ENCODE measurements at places on chromosomes 7 and 10. TPM values are rescaled to one million over a fixed set of nuclear protein-coding genes. Genes with fewer than 3 reads are reported as not detected.
A peak's percentile ranks its signal among the peaks of the same experiment; 100 is the strongest.

The RBM20 gene
- total RNA-seq = 2.0 TPM

- DNase-seq = no peak
Observed at GRCh38 chr10:76981251-76981650, 656.4 kb downstream of the KCNMA1 start.

GRCh38 chr7:22387583-22387982 lies 30.6 kb upstream of the RAPGEF5 start:
- DNase-seq = no peak

GRCh38 chr10:62885684-62886461 lies 69.7 kb upstream of the EGR2 start:
- peak; percentile 14 for DNase-seq

The MACC1 gene
- under 0.01 TPM for total RNA-seq

The MYH16 gene
- 0.22 TPM for total RNA-seq

- DNase-seq = no peak
Observed at GRCh38 chr7:108303332-108303731, 152.9 kb downstream of the NRCAM start.

- no peak for DNase-seq
Observed at GRCh38 chr7:140213684-140214074, 36.9 kb upstream of the KDM7A start.

DNA sequence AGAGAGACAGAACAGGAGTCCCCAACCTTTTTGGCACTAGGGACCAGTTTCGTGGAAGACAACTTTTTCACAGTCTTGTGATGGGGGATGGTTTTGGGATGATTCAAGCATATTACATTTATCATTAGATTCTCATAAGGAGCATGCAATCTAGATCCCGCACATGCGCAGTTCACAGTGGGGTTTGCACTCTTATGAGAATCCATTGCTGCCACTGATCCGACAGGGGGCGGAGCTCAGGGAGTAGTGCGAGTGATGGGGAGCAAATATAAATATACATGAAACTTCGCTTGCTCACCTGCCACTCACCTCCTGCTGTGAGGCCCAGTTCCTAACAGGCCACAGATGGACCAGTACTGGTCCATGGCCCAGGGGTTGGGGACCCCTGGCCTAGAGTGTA lies 14.2 kb downstream of the CCL26 start:
- DNase-seq = no peak

Data from lung microvascular endothelial cell (primary cell).